RPMI8226 (cell line): ENCODE measurements at places on chromosomes 11 and 22.

DNA sequence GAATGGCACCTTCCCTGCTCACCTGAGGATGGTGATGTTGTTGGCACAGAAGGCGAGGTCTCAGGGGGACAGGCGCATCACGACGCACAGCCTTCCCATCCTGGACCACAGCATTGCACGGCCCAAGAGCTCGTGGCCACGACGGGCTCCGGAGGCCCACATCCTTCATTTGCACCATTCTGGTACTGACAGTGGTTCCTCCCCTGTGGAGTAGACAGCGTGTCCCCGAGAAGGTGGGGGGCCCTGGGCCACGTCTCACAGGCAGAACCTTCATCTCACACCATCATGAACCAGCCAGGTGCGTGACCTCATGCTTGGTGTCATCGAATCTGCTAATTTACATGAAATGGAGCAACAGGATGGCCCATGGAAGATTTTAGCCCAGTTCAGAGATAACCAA lies 180.0 kb downstream of the CTTN start:
- DNase-seq: no peak

- no peak for DNase-seq
These were observed 56.3 kb upstream of the TNRC6B start for GRCh38 chr22:40121461-40121860.

GRCh38 chr11:130218501-130219070 lies 59.0 kb downstream of the ST14 start:
- no peak for DNase-seq

- no peak for DNase-seq
These were observed 26.9 kb downstream of the CD82 start for GRCh38 chr11:44592125-44592940.

GRCh38 chr11:112539741-112540140 lies 279.1 kb upstream of the PLET1 start:
- DNase-seq: no peak

- DNase-seq: no peak
These were observed 33.1 kb downstream of the TNRC6B start for GRCh38 chr22:40210818-40211217.

DNA sequence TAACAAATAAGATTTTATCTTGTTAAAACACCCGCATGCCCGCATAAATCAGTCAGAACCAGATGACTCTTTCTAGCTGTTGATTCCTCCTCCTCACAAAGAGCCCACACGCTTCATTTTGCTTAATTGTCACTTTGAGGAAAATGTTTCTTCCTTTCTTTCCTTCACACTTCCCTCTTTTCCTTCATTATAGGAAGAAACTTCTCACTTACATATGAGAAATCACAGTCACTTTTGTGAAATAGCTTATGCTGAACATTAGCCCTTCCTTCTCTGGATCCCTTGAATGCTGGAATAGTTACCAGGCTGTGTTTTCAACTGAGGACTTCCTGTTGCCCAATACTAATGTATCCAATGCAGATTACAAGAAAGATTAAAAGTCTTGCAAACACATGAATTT lies 5.8 kb downstream of the MS4A6E start:
- no peak for DNase-seq

DNA sequence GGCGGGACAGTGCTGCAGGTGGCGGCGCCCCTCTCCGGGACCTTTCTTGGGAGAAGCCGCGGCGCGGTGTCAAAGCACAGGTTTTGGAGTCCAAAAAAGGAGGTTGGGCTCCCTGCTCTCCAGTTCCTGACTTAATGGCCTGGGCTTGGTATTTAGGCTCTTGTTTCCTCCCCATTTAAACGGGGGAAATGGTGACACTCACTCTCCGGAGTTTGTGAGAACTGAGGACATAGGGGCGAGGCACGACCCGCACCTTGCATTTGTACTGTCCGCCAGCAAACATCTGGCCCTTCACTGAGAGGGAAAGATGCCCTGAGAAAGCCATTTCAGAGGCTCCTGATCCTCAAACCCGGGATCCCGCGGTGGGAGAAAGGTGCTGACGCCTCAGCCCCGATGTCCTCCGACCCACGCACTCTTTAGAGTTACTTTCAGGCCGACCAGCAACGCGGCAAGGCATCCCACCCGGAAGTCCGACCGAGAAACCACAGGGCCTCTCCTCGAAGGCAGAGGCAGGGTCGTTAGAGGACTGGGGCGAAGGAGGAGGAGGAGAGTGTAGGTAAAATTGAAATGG lies 2.9 kb upstream of the WDR74 start:
- peak; percentile 57 for DNase-seq

DNA sequence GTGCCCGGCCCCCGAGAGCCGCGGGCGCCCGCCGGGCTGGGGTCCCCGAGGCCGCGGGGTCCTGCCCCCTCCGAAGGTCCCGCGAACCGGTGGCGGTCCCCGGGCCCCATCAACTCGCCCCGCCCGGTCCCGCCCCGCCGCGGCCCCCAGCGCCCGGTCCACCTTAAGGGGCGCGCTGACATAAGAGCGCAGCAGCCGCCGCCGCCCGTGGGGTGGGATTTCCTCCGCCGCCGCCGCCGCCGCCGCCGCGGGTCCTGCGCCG lies at the start of gene ZDHHC8:
TSS of gene ZDHHC8 (plus strand) at position 208 of the 262 bp plus-strand sequence. CDS start 144 bp downstream, outside the sequence.
- no peak for DNase-seq

DNA sequence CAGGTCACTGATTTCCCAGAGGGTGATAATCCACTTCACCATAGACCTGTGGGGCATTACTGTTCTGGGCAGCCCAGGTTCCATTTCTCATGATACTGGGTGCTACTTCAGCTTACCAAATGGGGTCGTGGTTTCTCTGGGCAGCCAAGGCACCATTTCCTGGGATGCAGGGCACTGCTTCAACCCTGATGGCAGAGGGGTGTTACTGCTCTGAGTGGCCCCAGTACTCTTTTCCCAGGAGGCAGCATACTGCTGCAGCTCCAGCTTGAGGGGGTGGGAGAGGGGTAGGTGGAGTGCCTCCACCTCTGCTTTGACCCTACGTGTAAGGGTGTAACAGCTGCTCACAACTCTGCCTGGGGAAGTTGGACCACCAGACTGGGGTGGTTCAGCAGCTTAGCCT lies 51.1 kb downstream of the PRMT3 start:
- no peak for DNase-seq

DNA sequence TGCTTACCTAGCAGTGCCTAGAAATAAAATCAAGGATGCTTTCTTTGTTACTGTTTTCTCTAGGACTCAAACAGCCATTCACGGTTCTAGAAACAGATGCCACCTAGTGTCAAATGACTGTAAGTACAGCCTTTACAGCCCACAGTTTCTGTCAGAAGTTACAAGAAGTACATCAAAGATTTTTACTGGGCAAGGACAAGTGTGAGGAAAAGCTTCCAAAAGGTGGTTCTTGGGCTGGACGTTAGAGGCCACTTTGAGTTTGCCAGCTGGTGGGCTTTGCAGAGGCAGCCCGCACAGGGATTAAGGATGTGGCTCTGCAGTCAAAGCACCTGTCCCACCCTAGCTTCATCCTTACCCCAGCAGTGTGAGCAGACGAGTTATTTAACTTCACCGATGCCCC lies 6.9 kb downstream of the KMT5B start:
- DNase-seq: peak; percentile 76

GRCh38 chr11:19218216-19218615 lies 16.4 kb upstream of the CSRP3 start:
- DNase-seq: no peak

- peak; percentile 59 for DNase-seq
These were observed 9.9 kb upstream of the MICALL1 start for GRCh38 chr22:37896181-37896592.

GRCh38 chr11:125947419-125948277 lies 1.8 kb downstream of the VSIG10L2 start:
- no peak for DNase-seq

- no peak for DNase-seq
These were observed 155.5 kb downstream of the SPON1 start for GRCh38 chr11:14118072-14118471.

GRCh38 chr22:26894766-26895485 lies 237.5 kb downstream of the MIAT start:
- no peak for DNase-seq

- no peak for DNase-seq
These were observed 720.1 kb downstream of the DLG2 start for GRCh38 chr11:84906995-84907394.

DNA sequence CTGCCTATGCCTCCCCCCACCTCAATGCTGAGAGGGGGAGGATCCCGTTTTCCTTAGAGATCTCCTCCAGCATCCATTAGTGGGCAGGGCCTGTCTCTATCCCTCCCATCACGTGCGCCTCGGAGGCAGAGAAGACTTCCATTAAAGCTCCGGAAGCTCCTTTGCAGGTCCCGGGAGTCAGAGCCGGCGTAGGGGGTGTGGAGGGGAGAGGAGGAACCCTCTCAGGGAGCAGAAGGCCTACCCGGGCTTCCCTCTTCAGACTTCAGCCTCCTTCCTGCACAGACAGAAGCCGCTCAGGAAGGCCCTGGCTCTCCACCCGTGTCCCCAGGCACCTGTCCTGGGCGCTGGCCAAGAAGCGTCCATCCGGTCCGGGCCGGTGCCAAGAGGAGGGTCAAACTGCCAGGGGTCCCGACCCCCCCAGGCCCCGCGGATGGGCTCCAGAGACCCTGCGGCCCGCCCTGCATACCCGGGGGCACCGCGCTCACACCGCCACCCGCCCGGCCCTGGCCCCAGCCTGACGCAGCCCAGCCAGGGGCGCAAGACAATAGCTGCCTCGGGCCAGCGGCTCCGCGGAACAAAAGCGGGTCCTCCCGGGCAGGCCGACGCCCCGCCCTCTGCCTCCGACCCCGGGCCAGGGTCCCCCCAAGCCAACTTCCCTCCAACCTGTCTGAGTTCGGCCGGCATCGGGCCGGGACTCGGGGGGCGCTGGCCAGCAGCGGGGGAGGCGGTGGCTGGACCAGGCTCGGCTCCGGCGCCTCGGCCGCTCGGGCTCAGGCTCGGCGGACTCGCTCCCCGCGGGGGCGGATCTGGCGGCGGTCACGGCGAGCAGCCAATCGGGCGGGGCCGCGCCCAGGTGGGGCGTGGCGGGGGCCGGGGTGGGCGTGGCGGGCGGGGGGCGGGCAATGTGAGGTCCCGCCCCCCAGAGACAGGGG lies 29.9 kb downstream of the ARVCF start:
- peak; percentile 47 for DNase-seq

DNA sequence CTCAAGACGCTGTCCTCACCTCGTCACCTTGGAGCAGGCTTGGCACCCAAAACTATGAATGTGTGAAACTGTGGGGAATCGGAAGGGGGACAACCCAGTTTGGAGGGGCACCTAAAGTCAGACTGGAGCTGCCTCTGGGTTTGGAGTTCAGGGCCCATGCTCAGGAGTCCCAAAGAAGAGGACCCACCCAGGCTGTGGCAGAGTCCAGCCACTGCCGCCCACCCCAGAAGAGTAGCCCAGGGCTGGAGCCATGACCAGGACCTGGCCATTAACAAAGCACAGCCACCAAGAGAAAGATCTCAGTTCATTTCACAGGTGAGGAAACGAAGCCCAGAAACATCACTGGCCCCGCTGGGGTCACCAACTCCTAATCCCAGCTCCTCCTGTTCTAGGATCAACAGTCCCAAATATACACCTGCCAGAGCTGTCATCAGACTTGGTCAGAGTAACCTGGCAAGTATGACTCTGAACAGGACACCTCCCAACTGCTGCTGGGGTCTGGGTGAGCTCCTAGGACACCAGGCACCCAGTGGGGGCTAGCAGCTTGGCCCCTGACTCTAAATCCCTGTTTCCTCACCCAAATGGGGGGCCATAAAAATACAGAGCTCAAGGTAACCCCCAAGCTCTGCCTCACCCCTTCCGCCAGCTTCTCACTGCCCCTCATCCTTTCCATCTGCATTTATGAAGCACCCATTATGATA lies 2.7 kb downstream of the RAB3IL1 start:
- no peak for DNase-seq

GRCh38 chr11:94010136-94010535 lies 11.0 kb upstream of the HEPHL1 start:
- DNase-seq: no peak

GRCh38 chr11:120401506-120401905 lies 65.3 kb downstream of the ARHGEF12 start:
- DNase-seq: no peak

GRCh38 chr22:46791201-46791731 lies 28.8 kb downstream of the TBC1D22A start:
- no peak for DNase-seq

DNA sequence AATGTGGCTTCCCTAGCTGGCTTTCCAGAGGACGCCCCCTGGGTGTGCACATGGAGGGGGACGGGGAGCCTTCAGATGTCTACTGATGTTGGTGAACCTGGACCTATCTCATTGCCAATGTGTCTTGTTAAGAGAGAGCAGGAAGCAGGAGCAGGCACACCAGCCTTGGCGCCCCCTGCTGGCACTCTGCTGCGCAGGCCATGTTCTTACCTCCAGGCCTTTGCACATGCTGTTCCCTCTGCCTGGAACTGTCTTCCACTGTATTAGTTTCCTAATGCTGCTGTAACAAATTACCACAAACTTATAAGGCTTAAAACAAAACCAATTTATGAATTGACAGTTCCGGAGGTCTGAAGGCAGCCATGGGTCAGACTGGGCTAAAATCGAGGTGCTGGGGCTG lies 23.6 kb upstream of the MN1 start:
- no peak for DNase-seq

- peak; percentile 20 for DNase-seq
These were observed 145.6 kb downstream of the WNT7B start for GRCh38 chr22:45831394-45831793.

GRCh38 chr11:19225123-19225522 lies 15.6 kb downstream of the E2F8 start:
- no peak for DNase-seq

DNA sequence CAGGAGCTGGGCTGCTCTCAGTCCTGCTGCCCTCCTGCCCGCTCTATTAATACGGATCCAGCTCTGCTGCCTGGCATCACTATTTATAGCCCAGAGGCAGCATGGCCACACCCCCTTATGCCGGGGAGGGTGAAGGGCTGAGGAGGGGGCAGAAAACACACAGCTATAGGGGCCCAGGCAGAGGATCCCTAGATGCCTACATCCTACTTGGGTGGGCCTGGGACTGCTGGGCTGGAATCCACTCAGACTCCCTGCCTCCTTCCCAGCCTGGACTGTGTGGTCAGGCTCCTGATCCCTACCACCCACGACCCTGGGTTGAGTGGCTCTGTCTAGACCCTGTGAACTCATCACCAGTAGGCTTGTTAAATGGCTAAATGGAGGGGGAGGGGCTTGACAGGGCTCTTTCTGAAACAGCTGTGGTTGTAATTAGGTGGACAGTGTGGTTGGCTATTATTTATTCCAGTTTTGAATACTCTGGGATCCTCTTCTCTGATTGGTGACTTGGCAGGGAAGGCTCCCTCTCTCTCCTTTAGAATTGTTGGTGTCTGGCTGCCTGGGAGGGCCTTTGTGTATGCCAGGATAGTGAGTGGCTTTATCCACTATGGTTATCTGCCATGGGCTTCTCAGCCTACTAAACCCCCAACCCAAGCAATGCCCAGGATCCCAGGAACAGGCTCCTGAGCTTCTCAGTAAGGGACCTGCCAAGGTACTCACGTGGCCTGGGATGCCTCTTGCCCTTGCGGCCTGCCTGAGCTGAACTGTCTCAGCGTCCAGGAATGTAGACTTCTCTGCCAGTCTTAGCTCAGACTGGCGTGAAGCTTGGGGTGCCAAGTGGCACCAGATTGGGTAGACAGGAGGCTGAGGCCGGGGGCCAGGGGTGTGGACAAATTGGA lies 15.2 kb downstream of the PHLDB1 start:
- DNase-seq: peak; percentile 40

- DNase-seq: no peak
These were observed 1187.6 kb downstream of the BRD1 start for GRCh38 chr22:48639896-48640748.
